ENCODE measurements at places on chromosomes 4 and X.

DNA sequence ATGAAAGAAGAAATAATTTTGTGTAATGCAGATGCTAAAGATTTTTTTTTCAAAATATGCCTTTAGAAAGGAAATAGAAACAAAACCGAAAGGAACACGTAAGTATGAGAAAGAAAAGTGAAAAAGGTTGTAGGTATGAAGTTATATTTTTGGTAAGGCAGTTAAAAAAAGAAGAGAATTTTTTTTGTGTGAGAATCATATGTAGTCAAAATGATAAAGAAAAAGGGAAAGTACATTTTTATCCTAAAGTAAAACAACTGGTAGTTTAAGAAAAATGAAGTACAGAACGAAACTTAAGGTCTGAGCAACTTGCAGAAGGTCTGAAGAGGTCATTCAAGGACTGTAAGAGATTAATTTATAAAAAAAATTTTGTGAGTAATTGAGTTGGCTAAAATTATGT, 164.0 kb upstream of the TRAM1L1 start:
- no peak for DNase-seq

DNA sequence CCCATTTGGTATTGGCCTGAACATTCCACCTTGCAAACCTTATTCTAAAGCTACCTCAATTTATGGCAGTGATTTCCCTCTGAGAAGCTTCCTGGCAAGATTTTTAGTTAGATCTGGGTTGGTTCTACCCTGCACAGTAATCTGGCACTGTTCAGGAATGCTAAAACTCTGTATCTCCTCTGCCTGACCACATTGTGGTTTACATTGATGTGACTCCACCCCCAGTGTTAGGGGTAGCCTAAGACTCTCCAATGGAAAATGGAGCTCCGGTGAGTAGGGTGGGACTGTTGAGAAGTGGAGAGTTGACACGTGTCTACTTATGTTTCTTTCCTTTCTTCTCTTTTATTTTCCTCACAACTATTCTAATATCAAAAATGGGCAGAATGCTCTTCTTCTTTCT, 45.4 kb downstream of the BMPR1B start:
- no peak for DNase-seq

DNA sequence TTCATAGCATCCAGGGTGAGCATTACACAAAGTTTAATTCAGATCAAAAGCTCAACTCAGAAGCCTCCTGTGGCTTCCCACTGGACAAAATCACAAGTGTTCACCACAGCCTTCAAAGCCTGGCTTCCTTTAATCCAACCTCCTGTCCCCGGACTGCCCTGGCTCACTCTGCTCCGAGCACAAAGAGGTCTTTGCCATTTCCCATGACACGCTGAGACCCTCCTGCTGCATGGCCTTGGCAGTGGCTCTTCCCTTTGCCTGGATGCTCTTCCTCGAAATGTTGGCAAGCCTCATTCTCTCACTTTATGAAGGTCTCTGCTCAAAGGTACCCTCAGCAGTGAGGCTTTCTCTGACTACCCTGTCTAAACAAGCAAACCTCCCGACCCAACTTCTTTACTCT, 41.0 kb downstream of the LDB2 start:
- DNase-seq = no peak

GRCh38 chr4:37430718-37431416, 186.3 kb downstream of the NWD2 start:
- DNase-seq = no peak

GRCh38 chr4:184295206-184295605, 77.5 kb upstream of the ENPP6 start:
- DNase-seq = no peak
